ENCODE measurements at places on chromosomes 7 and 10.

GRCh38 chr7:14691597-14692203 lies 210.9 kb downstream of the DGKB start:
- no peak overlapping the region for H3K4me3 ChIP-seq
- no peaks in the 10 kb centered on the region for H3K4me1 ChIP-seq
- H3K36me3 ChIP-seq: no peaks in the 10 kb centered on the region

GRCh38 chr7:135716677-135717238 lies 11.2 kb downstream of the SLC13A4 start:
- no peak for DNase-seq
- no peak overlapping the region for H3K4me3 ChIP-seq

DNA sequence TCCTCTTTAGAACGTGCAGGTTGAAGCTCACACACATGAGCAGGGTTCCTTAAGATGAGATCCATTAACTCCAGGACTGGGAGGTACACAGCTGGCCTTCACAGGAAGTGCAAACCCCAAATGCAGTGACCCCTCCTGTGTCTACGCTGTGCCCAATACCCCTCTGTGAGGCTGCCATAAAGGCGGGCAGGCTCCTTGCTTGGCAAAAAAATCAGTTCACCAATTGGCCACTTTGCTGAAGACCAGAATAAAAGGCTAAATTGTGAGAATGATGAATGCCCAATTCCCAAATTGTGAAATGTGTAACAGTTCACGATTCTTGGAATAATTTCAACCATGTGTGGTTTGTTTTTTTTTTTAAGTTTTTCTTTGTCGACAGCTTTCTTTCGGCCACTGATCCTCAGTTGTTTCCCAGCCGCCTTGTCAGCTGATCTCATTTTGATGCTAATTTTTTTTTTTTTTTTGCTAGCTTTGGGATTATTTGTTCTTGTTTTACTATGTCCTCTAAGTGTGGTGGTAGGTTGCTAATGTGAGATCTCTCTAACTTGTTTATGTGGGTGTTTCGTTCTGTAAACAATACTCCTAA lies 101.9 kb upstream of the PRSS58 start:
- DNase-seq: no peak
- H3K4me3 ChIP-seq: no peak overlapping the region

GRCh38 chr7:18064242-18064838 lies 36.7 kb upstream of the PRPS1L1 start:
- H3K36me3 ChIP-seq: no peaks in the 10 kb centered on the region
- no peaks in the 10 kb centered on the region for H3K4me1 ChIP-seq
- no peak overlapping the region for H3K27ac ChIP-seq
- no peak for DNase-seq
- H3K4me3 ChIP-seq: no peak overlapping the region
- H3K27me3 ChIP-seq: no peaks in the 10 kb centered on the region

- no peak for DNase-seq
- H3K4me3 ChIP-seq: no peak overlapping the region
- no peaks in the 10 kb centered on the region for H3K27me3 ChIP-seq
- H3K4me1 ChIP-seq: no peaks in the 10 kb centered on the region
- H3K36me3 ChIP-seq: no peaks in the 10 kb centered on the region
- H3K27ac ChIP-seq: no peak overlapping the region
Observed at GRCh38 chr7:110881721-110882120, 209.2 kb upstream of the LRRN3 start.

DNA sequence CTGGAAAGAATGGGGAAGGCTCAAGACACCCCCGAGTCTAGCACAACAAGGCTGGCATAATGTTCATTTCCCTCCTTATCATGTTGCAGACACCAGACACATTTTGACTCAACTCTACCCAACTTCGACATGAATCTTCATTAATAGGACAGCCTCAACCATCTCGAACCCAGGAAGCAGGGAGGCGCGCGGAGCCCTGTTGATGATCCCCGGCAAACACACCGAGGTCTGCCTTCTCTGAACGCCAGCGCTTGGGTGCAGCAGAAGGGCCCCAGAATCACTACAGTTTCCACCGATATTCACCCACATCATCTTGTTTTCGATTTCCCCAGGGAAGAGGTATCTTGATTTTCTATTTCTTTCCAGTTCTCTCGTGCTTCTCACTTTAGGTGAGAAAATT lies 563.6 kb downstream of the TCERG1L start:
- no peaks in the 10 kb centered on the region for H3K27me3 ChIP-seq
- H3K27ac ChIP-seq: no peak overlapping the region
- DNase-seq: no peak
- no peak overlapping the region for H3K4me3 ChIP-seq

DNA sequence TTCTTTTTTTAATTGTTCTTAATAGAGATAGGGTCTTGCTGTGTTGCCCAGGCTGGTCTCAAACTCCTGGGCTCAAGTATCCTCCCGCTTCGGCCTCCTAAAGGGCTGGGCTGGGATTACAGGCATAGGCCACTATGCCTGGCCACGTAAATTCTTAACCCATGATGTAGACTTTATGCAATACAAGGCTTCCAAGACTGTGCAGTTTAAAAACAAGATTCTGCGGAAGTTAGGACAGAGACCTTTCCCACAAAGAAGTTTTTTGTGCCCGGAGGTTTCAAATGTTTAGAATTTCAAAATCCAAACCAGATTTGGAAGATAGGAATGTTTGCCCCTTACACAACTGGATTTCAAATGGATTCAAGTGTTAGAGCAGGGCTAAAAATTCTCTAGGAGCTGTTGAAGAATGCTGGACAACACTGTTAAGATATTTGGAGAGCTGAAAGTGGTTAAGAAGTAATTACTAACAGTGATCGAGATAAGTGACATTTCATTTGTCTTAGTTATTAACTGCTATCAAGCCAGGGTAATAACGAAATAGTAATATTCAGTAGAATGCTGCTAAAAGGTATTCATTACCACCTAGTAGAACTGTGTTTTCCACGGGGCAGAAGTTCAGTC lies 7.4 kb downstream of the APBB1IP start:
- no peaks in the 10 kb centered on the region for H3K27me3 ChIP-seq
- no peaks in the 10 kb centered on the region for H3K36me3 ChIP-seq
- peaks cover 62% of the 10 kb centered on the region for H3K4me1 ChIP-seq

GRCh38 chr7:12638851-12639456 lies 48.5 kb upstream of the ARL4A start:
- H3K27ac ChIP-seq: no peak overlapping the region
- H3K4me3 ChIP-seq: no peak overlapping the region
- peaks cover 7% of the 10 kb centered on the region for H3K4me1 ChIP-seq
- no peaks in the 10 kb centered on the region for H3K36me3 ChIP-seq

DNA sequence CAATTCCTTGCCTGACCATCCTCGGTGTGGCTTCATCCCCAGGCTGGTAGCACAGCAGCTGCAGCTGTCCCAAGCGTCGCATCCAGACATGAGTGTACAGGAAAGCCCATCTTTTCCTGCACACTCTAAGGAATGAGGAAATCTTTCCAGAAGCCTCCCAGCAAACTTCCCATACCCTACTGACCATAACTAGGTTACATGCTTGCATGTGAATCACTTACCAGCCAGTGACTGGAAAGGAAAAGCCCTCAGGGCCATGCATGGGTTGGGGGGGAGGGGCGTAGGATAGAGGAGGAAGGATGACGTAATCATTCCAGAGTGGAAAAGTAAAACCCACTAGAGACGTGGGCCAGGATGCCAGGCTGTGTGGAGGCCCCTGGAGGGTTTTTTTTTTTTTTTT lies 18.9 kb upstream of the ZNF212 start:
- no peak overlapping the region for H3K4me3 ChIP-seq
- H3K27ac ChIP-seq: no peak overlapping the region
- H3K27me3 ChIP-seq: no peaks in the 10 kb centered on the region
- H3K36me3 ChIP-seq: peaks cover 64% of the 10 kb centered on the region
- DNase-seq: no peak

DNA sequence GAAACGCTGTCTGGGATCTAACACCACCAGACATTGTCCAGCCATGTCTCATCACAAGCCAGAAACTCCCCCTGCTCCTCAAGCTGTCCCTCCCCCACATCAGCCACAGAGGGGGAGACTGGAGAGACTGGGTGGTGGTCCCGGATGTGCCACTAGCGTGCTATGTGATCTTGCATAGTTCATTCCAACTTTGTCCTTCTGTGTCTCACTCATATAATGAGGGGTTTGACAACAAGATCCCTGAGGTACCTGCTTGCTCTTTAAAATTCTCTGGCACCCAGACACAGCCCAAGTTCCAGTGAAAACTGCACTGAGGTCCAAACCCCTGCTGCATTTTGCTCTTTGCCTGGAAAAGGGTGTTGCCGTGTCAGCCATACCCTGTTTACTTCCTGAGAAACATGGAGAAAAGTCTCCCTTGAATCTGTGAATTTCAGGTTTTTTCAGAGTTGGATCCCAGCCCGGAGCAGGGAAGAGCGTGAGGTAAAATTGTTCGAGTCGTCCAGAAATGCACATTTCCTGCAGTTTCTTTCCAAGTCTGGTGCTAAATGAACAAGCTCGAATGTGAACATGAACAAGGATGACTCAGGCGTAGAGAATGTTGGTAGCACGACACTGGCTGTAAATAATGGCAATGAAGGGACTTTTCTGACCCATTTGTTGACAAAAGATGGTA lies 156.6 kb downstream of the CCDC3 start:
- H3K4me3 ChIP-seq: no peak overlapping the region
- no peaks in the 10 kb centered on the region for H3K4me1 ChIP-seq
- no peak for DNase-seq

DNA sequence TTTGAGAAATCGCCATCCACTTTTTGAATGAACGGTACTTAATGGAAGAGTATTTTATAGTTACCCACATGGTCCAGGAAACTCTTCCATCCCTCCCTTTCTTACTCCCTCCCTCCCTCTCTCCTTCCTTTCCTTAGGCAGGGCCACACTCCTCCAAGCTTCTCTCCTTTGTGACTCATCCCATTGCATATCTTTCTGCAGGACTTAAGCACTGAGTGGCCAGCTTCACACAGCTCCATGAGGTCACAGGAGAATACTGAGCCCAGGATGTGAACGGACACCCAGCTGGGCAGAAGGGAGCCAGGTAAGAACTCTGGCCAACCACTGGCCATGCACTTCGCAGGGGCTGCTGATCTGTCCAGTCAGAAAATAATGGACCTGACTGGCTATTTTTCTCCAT lies 189.7 kb upstream of the ADCY1 start:
- H3K27me3 ChIP-seq: no peaks in the 10 kb centered on the region
- H3K4me3 ChIP-seq: no peak overlapping the region
- H3K4me1 ChIP-seq: no peaks in the 10 kb centered on the region
- H3K36me3 ChIP-seq: no peaks in the 10 kb centered on the region
- no peak for DNase-seq

DNA sequence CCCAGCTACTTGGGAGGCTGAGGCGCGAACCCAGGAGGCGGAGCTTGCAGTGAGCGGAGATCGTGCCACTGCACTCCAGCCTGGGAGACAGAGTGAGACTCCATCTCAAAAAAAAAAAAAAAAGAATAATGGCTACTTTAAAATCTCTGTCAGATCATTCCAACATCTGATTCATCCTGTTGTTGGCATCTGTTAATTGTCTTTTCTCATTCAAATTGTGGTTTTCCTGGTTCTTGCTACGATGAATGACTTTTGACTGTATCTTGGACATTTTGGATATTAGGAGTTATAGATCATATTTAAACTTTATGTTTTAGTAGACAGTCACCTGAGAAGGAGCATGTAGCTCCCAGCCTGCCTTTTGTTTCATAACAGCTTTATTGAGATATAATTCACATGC lies 8.5 kb downstream of the TPST1 start:
- no peak overlapping the region for H3K27ac ChIP-seq
- no peak for DNase-seq
- H3K4me1 ChIP-seq: no peaks in the 10 kb centered on the region
- no peak overlapping the region for H3K4me3 ChIP-seq
- no peaks in the 10 kb centered on the region for H3K27me3 ChIP-seq
- H3K36me3 ChIP-seq: no peaks in the 10 kb centered on the region
